ENCODE measurements at places on chromosomes 5 and 9.

DNA sequence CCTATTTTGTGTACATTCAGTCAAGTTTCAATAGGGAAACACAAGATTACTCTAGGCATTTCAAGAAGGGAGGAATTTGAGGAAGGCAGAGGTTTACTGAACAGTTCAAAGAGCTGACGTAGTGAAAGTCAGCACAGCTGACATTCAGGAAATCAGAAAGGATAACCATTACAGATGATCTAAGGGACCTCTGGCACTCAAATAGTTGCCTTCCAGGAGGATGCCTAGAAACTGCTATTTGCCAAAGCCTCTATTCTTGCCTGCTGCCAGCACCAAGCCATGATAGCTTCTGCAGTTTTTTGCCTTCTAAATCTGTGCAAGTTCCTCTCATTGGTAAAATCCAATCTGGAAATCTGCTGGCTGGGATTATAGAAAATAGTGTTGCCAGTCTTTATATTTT lies 373.1 kb downstream of the CSNK1G3 start:
- no peak for DNase-seq

DNA sequence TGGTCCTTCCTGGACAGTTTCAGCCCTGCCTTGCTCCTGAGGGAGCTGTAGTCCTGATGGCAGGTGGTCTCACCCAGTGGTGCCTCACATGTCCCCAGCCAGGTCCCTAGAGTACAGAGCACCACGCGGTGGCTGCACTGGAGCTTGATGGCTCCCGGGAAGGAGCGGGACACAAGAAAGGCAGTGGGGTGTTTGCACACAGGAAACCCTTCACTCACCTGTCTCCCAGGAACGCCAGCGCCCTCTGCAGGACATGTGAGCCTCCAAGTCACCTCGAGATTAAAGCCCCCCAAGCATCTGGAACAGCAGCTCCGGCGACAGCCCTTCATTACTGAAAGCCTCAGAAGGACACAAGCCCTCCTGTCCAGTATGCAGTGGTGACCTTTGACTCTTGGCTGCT lies 19.9 kb upstream of the TMEM250 start:
- DNase-seq = no peak

GRCh38 chr5:120229036-120229435 lies 235.1 kb upstream of the PRR16 start:
- no peak for DNase-seq

GRCh38 chr9:96618209-96619123 lies 1.2 kb downstream of the CDC14B start:
- DNase-seq = no peak

- no peak for DNase-seq
Observed at GRCh38 chr9:109391176-109391575, 70.3 kb upstream of the EPB41L4B start.

DNA sequence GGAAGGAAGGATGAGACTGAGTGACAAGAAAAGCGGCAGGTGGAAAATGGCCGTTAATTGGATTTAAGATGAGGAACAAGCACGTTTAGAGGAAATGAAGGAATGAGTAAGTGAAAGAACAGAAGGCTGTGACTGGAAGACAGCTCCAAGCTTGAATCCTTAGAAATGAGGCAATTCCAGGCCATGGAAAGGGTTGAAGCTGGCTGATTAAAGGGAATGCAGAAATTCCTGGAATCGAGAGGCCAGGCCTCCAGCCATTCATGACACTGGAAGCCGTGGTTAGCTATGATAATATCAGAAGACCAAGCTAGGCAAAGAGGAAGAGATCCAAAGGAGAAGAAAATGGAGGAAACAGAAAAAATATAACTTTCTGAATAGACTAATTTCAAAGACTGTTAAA lies 84.2 kb downstream of the ARL15 start:
- DNase-seq = no peak

DNA sequence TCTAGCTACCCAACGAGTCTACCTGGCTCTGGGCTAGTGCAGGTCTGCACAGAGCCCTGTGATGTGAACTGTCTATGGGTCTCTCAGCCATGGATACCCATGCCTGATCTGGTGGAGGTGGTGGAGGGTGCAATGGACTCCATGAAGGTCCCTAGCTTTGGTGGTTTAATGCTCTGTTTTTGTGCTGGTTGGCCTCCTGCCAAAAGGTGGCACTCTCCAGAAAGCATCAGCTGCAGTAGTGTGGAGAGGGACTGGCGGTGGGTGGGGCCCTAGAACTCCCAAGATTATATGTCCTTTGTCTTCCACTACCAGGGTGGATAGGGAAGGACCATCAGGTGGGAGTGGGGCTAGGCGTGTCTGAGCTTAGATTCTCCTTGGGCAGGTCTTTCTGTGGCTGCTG lies 290.1 kb downstream of the AGTPBP1 start:
- no peak for DNase-seq

DNA sequence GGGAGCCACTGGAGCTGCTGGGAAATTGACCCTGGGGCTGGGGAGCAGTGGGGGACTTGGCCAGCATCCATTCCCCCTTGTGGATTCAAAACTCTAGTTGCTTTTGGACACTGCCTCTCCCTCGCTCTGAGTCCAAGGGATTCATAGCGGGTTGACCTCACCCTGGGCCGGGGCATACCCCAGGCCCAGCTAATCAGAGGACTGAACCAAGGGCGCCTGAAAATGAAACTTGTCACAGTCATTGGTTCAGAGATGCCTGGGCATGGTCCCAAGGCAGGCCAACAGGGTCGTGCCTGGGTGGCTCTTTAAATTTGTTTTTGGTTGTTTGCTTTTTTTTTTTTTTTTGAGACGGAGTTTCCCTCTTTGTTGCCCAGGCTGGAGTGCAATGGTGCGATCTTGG lies 22.6 kb downstream of the STK10 start:
- no peak for DNase-seq

DNA sequence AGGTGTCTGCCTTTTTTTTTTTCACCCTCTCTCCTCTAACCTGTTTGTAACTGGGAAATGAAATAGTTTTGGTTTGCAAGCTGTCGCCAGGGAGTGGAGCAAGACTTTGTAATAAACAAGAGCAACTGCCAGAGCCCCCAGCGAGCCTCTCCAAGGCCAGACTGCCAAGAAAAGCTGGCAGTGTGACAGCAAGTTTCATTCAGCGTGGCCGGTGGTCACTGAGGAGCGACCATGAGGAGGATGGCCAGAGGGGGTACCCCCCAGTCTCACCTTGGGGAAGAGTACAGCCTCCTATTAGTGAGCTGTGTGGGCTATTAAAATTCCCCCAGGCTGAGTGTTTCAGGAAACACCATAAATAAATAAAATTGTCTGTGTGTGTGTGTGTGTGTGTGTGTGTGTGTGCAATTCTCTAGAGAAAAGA lies 49.9 kb downstream of the ZFAND5 start:
- DNase-seq = no peak

Data from stimulated activated CD8-positive, alpha-beta memory T cell treated with anti-CD3 and anti-CD28 coated beads, Interleukin-4, amount 100 ng/mL, for 1 hour (primary cell).